ENCODE measurements at places on chromosomes 11 and 22.
A peak's percentile ranks its signal among the peaks of the same experiment; 100 is the strongest.

GRCh38 chr22:45208993-45209838 lies 31.5 kb downstream of the KIAA0930 start:
- no peak for DNase-seq

GRCh38 chr11:2944530-2944929 lies 15.3 kb upstream of the PHLDA2 start:
- no peak for DNase-seq

DNA sequence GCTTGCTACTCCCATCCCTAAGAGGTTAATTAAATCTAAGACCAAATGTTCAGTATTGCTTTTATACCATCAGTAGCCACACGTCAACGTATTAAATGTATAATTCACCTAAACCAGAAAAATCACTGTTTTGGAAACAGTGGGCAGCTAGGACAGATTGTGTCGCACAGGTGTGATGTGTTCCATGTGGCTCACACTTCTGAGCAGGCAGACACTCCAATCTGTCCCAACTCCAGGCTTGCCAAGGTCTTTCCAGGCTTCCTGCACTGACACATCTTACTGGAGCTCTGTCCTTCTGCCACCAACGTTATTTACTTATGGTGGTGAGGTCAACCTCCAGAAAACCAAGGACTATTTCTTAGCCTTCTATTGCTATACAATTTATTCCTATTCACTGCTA lies 11.4 kb downstream of the SIAE start:
- DNase-seq: no peak

DNA sequence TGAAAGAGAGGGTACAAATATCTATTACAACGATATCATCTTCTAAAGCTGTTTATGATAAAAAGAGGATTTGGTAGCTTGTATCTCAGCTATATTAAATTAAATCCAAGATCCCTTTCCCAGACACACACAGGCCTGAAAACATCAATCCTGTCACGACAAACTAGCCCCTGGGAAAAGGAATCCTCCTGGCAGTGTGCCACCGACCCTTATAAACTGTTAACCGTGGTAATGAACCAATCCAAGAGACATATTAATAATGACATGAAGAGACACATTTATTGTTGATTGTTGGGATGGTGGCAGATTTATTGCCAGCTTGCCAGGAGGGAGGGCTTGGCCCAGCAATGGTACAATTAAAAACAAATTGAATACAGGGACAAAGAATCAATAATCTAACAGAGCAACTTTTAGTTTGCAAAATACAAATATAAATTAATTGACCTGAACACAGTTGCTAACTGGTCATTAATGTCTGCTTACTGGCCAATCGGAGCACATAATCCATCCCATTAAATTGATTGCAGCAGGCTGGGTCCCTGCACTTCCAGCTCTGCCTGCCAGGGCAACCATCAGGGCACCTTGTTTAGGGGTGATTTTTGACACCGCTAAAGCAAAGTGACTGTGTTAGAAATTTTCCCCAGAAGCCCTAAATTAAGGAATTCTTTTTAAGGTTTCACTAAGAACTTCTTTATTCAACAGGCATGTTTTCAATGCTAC lies 887.6 kb downstream of the OPCML start:
- no peak for DNase-seq

GRCh38 chr11:882596-882995 lies 28.0 kb downstream of the CHID1 start:
- no peak for DNase-seq

GRCh38 chr11:20089367-20089766 lies 70.9 kb downstream of the DBX1 start:
- DNase-seq: no peak

DNA sequence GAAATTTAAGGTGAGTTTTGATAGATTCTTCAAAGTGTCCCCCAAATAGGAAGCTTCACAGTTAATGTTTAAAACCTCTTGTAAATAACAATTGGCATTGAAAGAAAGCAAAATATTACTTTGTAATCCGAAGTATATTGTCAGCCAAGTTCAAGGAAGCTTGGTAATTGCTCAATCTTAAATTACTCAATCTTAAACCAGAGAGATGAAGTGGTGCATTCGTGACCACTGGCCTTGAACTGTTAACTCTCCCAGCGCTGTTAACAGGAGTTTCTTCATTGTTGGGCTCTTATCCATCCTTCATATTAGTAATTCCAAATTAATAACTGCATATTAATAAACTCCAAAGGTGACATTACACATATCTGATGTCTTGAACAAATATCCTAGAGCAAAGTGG lies 20.6 kb upstream of the FDX1 start:
- peak; percentile 69 for DNase-seq

- no peak for DNase-seq
These were observed 17.4 kb downstream of the LRRC32 start for GRCh38 chr11:76653012-76653673.

- DNase-seq: no peak
These were observed 59.4 kb downstream of the KCNA4 start for GRCh38 chr11:29957431-29957830.

GRCh38 chr11:31932879-31933278 lies 121.8 kb upstream of the PAX6 start:
- no peak for DNase-seq

GRCh38 chr11:7570938-7571521 lies 57.2 kb downstream of the PPFIBP2 start:
- DNase-seq: no peak

GRCh38 chr11:76026281-76026680 lies 180.0 kb downstream of the WNT11 start:
- DNase-seq: no peak

DNA sequence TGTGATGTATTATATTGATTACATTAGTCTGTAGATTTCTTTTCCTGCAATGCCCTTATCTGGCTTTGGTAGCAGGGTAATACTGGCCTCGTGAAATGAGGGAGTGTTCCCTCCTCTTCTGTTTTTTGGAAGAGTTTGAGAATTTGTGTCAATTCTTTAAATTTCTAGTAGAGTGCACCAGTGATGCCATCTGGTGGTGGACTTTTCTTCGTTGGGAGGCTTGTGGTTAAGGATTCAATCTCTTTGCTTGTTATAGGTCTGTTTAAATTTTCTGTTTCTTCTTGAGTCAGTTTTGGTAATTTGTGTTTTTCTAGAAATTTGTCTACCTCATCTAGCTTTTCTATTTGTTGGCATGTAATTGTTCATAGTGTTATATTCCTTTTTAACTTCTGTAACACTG lies 18.9 kb downstream of the SHANK3 start:
- peak; percentile 5 for DNase-seq

DNA sequence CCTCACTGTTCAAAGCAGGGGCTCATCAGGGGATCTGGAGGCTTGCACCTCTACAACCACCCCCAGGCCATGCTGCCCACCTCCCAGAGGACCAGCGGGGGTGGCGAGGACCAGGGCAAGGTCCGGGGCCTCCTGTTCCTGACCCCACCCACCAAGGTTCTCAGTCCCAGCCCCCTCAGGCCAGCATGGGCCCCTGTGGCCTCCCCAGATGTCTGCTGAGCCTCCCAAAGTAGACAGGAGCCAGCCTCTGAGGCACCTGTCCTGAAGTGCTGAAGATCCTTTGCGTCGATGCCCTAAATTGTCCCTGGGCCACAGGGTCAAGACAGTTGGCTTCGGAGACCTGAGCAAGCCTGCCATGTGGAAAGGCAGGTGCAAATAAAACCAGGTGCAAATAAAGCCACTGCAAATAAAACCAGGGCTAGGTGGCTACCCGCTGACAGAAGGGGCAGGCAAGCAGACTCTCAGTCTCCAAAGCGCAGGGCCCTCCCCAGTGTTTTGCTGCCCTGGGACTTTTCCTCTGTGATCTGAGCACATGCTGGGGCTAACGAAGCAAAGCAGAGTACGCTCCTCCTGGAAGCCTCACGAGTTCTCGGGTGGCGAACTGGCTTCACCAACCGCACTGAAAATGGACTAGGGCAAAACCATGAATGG lies 22.4 kb upstream of the ARFGAP3 start:
- DNase-seq: no peak

GRCh38 chr11:106288057-106288456 lies 210.6 kb downstream of the AASDHPPT start:
- DNase-seq: no peak

- no peak for DNase-seq
These were observed 441.1 kb downstream of the TBC1D22A start for GRCh38 chr22:47203554-47203991.

- DNase-seq: no peak
These were observed 9.4 kb downstream of the KIAA0930 start for GRCh38 chr22:45231293-45231692.

GRCh38 chr11:2816941-2817421 lies 68.6 kb downstream of the CDKN1C start:
- DNase-seq: no peak

DNA sequence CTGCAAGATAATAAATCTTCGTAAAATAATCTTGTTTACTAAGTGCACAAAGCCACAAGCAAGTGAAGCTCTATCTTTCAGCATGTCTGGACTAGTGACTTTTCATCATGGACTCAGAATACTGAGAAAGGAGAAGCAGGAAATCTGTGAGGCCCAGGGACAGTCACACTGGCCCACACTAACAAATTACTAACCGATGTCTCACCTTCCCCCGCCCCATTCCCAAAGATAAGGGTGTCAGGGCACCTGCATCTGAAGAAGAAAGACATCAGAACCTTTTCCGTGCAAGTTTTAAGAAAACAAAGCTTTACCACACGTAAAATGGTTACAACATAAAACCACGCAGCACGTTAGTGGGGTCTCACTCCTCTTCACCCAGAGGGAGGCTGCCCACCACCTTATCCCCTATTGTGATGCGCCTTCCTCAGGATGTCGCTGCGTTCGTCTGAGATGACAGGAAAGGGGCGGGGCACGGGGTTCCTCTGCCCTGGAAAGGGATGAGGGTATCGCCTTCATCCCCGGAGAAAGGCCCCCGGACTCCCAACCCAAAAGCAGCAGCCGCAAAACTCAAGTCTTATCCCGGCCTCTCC lies 616 bp downstream of the BTBD10 start:
- DNase-seq: peak; percentile 16

DNA sequence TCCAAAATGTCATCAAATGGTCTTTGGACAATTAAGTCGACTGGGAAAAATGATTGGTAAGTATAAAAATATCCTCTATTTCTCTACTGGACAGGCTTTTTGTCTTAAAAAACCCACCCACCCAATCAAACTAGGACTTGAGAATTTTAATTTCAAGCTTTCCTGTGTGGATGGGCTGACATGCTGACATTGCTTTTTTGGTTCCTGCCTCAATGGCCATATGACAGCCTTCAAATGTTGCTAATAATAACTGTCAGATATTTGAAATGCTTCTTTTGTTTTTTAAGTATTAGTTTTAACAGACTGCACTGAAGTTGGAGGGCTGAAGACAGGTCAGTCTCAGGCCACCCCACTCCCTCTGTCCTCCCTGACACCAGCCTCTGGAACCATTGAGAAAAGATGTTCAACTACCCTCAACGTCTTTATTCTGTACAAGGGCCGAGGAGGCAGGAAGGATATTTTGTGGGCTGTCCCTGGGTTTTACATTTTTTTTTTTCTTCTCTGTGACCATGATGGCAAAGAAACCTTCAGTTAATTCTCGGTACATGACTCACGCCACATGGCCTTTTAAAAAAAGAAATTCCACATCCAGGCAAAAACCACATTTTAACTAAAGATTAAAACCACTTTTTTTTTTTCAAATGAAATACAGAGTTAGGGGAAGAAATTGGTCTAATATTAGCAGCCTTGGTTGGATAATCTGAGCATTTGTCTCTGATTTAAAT lies 130.4 kb downstream of the SLC1A2 start:
- DNase-seq: no peak

GRCh38 chr11:8503910-8504364 lies 90.1 kb downstream of the STK33 start:
- no peak for DNase-seq

DNA sequence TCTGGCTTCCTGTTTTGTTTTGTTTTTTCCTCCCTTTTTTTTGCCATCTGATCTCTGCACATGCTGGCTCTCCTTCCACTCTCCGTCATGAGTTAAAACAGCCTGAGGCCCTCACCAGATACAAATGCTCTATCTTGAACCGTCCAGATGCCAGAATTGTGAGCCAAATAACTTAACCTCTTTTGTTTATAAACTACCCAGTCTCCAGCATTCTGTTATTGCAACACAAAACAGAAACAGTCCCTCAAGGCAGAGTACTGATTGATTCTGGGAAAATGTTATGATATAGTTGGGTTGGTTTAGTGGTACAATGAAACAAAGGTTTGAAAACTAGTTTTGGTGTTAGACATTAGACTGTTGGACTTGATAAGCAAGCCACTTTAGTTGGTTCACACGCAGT lies 1390.0 kb upstream of the RAG2 start:
- DNase-seq: no peak

- DNase-seq: no peak
These were observed 350.1 kb downstream of the CASP12 start for GRCh38 chr11:104547996-104548661.

- DNase-seq: no peak
These were observed 46.9 kb upstream of the PICALM start for GRCh38 chr11:86115542-86116385.

DNA sequence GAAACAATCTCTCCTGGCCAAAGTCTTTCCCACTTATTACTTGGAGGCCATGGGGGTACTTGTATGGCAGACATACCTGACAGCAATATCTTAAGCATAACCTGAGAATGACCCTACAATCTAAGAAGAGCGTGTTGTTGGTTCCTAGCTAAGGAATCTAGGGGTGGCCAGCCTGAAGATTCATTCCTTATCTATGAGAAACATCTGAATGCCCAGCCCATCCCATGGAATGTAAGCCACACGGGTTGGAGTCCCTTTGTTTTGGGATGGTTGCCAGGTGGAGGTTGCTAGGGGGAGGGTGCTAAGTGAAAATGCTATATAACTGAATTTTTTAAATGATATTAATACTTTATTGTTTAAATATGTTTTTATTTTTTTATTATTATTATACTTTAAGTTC lies 725.0 kb downstream of the ETS1 start:
- no peak for DNase-seq

DNA sequence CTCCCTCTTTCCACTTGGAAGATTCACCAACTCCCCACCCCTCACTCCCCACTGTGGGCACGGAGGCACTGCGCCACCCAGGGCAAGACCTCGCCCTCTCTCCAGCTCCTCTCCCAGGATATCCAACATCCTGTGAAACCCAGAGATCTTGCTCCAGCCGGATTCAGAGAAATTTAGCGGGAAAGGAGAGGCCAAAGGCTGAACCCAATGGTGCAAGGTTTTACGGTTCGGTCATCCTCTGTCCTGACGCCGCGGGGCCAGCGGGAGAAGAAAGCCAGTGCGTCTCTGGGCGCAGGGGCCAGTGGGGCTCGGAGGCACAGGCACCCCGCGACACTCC lies 397 bp upstream of the CD44 start:
- DNase-seq: no peak

- no peak for DNase-seq
These were observed 57.2 kb upstream of the SHANK2 start for GRCh38 chr11:71309611-71310010.

GRCh38 chr11:106369224-106369623 lies 291.8 kb downstream of the AASDHPPT start:
- no peak for DNase-seq

- no peak for DNase-seq
These were observed 49.3 kb downstream of the FBLN1 start for GRCh38 chr22:45552017-45552411.

GRCh38 chr22:48927591-48927990 lies 900.1 kb downstream of the BRD1 start:
- no peak for DNase-seq

GRCh38 chr11:62553839-62554361 lies 7.3 kb upstream of the AHNAK start:
- DNase-seq: no peak

All from AML-193 (cell line).